ENCODE measurements at places on chromosomes 11 and 22.

DNA sequence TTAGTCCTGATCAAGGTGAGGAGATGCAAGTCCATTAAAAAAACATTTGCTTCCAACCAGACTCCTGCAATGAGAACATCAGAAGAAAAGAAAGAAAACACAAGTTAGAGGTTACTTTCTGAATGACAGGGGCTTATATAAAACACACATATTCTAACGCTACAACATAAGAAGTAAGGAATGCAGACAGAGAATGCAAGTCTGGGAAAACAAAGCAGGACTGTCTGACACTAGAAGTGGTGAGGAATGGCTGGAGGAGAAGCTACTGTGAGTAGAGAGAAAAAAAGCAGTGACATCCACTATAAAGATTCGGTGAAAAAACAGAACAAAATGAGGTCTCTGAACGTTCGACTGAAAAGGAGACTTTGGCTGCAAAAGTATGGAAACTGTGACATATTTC, 12.3 kb downstream of the TMEM216 start:
- no peak for DNase-seq

DNA sequence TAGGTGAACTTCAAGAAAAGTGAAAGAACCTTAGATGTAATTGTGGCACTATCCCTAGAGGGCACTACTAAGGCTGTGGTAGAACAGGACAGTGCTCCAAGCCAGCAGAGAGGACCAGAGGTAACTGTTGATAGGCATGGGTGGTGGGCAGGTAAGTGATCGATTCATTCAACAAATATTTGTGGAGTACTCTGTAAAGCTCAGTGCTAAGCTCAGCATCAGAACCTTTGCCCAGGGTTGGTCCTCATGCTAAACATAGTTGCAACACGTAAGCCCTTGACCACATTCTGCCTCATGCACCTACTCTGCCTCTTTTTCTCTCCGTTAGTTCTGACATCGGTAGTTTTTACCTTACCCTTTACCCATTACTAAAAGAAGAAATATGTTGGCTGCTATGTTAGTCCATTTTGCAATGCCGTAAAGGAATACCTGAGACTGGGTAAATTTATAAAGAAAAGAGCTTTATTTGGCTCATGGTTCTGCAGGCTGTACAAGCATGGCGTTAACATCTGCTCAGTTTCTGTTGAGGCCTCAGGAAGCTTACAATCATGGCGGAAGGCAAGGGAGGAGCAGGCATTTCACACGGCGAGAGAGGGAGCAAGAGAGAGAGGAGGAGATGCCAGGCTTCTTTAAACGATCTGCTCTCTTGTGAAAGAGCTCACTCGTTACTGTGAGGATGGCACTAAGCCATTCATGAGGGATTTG, 18.4 kb upstream of the NNMT start:
- no peak for DNase-seq

GRCh38 chr11:85902353-85902752, 47.2 kb downstream of the CCDC83 start:
- no peak for DNase-seq

DNA sequence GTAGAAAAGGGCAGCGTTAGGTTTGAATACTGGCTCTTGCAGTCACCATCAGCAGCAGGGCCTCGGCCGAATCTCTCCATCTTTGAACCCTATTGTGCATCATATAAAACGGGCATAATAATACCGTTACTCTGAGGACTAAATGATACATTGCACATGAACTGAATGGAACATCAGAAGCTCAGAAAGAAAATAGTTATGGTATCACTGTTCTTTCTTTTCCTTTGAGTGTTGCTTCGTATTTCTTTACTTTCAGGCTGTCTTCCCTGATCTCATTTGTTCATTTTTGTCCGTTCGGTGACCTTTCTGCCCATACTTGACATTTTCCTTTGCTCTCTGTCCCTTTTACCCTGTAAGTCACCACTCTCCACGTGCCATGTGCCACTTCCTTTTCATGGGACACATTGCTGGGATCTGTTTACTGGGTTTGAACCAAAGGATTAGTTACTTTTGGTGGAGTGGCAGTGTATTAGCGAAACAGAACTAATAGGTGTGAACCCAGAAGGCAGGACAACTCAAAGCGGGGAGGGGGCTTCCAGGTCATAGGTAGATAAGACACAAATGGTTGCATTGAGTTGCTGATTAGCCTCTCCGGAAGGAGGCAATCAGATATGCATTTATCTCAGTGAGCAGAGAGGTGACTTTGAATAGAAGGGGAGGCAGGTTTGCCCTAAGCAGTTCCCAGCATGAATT, 717 bp upstream of the ZNF202 start:
- DNase-seq: no peak
